Gastrocnemius medialis (tissue), 4 donors: ENCODE measurements at places on chromosomes 5 and 9.

DNA sequence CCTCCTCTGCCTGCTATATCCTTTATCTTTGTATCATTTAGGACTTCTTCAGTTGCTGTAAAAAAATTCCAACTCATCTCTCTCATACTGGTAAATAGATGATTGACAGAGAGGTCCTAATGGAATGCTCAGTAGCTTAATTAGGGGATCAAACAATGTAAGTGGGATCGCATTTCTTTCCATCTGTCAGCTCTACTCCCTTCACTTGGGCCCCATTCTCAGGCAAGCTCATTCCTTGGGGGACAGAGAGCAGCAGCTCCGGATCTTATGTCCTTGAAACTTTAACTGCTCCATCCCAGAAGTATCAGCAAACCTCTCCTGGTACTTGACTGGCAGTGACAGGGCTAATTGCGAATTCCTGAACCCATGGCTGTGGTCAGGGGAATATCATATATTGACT is 146.7 kb downstream of the YTHDC2 start:
- no peaks in the 10 kb centered on the region for H3K36me3 ChIP-seq
- H3K4me3 ChIP-seq = no peak overlapping the region
- no peak overlapping the region for H3K27ac ChIP-seq
- no peaks in the 10 kb centered on the region for H3K4me1 ChIP-seq

DNA sequence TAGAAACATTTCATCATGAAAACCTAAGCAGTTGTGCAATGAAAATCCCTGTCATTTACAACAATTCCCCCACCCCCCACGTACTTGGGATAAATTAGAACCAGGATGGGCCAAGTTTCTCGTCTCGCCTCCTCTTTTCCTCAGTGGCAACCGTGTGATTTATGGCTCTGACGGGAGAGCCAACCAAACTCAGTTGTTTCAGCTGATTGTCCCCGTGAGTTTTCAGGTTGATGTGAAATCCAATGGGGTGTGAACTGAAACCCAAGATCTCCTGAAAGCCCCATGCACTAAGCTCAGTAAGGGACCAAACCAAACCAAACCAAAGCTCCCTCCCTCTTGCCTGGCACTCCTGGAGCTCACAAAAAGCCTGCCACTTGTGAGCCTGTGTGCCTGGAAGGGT is 138.7 kb upstream of the SLC24A2 start:
- H3K4me1 ChIP-seq = no peaks in the 10 kb centered on the region
- no peak overlapping the region for H3K27ac ChIP-seq
- DNase-seq = no peak
- H3K36me3 ChIP-seq = no peaks in the 10 kb centered on the region
- H3K27me3 ChIP-seq = no peaks in the 10 kb centered on the region

GRCh38 chr5:163339148-163339547 is 98.2 kb upstream of the CCNG1 start:
- H3K4me3 ChIP-seq = no peak overlapping the region
- H3K27ac ChIP-seq = no peak overlapping the region
- DNase-seq = no peak
- H3K4me1 ChIP-seq = no peaks in the 10 kb centered on the region
- H3K27me3 ChIP-seq = no peaks in the 10 kb centered on the region

GRCh38 chr5:147576646-147577535 is 67.0 kb upstream of the DPYSL3 start:
- no peak overlapping the region for H3K4me3 ChIP-seq
- peaks cover 3% of the 10 kb centered on the region for H3K4me1 ChIP-seq
- H3K27ac ChIP-seq = no peak overlapping the region

- no peak for DNase-seq
- H3K27me3 ChIP-seq = no peaks in the 10 kb centered on the region
- H3K27ac ChIP-seq = no peak overlapping the region
- H3K4me3 ChIP-seq = no peak overlapping the region
Observed at GRCh38 chr9:114836769-114837168, 30.9 kb upstream of the TNFSF15 start.
